NCI-H526 treated with DMSO at 0.1 percent for 48 hours (cell line): ENCODE measurements at places on chromosomes 4 and X.

GRCh38 chr4:185911556-185912064, 99.6 kb upstream of the SORBS2 start:
- DNase-seq: no peak

- no peak for DNase-seq
Observed at GRCh38 chrX:100407147-100407783, 2.8 kb downstream of the PCDH19 start.

- no peak for DNase-seq
Observed at GRCh38 chr4:142408003-142408441, 438.1 kb downstream of the INPP4B start.

- no peak for DNase-seq
Observed at GRCh38 chr4:40918330-40918729, 168.6 kb downstream of the NSUN7 start.

DNA sequence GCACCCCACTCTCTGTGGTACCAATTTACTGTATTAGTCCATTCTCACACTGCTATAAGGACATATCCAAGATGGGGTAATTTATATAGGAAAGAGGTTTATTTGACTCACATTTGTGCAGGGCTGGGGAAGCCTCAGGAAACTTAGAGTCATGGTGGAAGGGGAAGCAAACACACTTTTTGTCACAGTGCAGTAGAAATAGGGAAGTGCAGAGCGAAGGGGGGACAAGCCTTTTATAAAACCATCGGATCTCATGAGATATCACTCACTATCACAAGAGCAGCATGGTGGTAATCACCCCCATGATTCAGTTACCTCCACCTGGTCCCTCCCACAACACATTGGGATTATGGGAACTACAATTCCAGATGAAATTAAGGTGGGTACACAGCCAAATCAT, 766.9 kb upstream of the PCDH10 start:
- no peak for DNase-seq

GRCh38 chr4:78296261-78296660, 239.1 kb downstream of the FRAS1 start:
- DNase-seq: no peak

GRCh38 chr4:7252051-7252450, 59.7 kb downstream of the SORCS2 start:
- DNase-seq: no peak

- DNase-seq: no peak
Observed at GRCh38 chrX:108209006-108209554, 117.5 kb downstream of the ATG4A start.

DNA sequence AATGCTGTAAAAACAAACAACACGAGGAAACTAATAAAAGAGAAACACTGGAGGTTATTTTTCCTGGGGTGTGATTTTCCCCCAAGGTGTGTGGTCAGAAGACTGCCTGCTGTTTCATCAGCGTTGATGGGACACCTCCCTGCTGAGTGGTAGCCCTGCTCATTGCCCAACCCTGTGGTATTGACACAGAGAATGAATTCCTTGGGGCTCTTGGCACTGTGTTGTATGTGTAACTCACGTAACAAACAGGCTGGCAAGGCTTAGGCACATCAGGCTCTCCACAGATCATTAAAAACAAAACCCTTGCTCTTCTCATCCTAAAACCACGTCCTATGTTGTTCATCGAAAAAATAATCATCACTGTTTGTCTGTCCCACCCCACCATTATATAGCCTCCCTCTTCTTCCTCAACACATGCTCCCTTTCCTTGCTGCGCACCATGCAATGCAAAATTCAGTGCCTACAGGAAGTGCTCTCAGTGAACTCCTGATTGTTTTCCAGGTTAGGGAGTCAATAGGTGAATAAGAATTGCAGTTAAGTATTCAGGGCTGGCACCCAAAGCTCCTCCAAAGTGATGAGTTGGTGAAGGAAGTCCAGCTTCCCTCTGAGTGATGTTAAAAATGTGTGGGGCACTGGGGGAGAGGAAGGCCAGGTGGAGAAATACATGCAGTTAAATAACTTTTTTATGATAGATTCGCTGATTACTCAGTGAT, 11.4 kb upstream of the PUDP start:
- no peak for DNase-seq

DNA sequence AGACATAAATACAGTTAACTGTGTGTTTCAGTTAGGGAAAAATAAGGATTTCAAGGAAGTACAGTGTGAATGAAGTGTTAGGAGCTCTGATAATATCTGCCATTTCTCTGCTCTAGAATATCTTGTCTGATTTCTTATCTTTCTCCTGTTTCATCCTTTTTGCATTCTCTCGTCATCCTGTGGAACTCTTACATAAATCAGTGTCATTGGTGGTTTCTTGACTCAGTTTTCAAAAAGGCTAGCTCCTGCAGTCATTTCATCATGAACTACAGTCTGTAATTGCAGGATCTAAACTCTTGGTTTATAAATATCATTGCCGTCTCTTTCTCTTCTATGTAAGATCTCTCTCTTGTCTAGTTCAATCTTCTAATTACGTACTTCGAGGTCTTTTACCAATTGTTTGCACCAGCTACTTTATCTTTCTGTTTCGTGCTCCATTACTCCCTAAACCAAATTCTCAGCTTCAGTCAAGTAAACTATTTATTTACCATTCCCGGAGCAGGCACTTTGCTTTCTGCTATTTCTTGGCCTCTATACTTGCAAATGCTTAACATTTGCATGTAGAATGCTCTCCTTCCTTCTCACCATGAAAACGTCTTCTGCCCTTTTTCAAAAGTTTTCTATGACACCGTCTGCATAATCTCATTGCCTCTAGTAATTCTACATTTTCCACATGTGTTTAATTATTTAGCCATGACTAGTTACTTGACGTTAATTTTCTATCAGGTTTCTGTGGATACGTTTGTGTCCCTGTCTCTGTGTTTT, 294.0 kb downstream of the TENM3 start:
- no peak for DNase-seq

DNA sequence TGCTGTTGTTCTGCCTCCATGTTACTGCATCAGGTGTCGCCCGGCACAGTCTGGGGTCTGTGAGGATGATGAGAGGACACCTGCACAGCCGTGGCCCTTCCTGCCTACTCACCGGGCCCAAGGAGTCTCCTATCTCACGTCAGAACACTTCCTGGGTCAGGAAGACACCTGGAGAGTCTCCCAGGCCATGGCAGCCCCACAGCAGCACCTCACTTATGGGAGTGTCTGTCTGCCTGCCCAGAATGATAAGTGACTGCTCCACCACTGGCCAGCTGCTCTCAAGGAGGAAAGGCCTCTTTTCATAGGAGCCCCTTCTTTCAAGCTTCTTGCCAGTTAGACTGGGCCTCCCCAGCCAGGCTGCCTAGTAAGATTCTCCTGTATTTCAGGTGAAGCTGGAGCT, 56.1 kb downstream of the NELFA start:
- DNase-seq: no peak

DNA sequence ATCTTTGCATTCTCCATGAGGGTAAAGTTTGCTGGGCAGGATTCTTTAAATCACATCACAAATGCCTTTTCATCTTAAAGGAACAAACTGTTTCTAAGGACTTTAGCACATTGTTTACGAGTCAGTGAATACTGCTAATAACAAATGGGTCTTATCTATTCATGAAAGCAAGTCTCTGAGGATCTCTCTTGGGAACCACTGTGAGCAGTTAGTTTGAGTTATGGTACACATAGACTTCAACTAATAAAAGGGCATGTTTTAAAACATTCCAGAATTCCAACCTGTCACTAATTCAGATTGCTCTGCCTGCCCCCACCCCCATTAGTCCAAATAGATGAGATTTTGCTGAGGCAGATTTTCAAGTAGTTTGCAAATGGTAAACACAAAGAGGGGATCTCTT, 22.3 kb upstream of the GPC3 start:
- DNase-seq: no peak

- no peak for DNase-seq
Observed at GRCh38 chrX:136262812-136263315, 11.7 kb upstream of the MAP7D3 start.

DNA sequence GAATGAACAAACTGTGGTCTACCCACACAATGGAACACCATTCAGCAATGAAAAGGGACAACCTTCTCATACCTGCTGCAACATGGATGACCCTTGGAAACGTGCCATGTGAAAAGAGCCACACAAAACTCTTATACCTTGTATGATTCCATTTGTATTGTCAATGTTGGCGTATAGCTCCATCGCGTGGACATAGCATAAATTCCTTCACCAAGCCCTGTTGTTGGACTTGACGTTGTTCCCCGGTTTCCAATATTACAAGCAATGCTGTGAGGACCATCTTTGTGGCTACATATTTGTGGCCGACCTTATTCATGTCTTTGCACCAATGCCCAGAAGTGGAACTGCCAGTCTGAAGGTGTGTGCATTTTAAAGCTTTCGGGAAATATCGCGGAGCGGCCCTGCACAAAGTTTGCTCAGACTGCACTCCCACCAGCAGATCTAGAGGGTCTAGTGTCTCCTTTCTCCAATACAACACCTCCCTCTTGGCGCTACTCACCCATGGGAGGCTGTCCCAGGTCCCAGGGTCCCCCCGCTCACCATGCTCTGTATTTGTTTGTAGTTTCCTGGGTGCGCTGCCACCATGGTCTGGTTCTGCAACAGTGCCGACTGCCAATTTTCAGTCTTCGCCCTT, at the start of gene CLDN34:
TSS of gene CLDN34 (plus strand) at position 584 of the 634 bp plus-strand sequence. CDS start at position 584, 0 bp downstream.
- no peak for DNase-seq

DNA sequence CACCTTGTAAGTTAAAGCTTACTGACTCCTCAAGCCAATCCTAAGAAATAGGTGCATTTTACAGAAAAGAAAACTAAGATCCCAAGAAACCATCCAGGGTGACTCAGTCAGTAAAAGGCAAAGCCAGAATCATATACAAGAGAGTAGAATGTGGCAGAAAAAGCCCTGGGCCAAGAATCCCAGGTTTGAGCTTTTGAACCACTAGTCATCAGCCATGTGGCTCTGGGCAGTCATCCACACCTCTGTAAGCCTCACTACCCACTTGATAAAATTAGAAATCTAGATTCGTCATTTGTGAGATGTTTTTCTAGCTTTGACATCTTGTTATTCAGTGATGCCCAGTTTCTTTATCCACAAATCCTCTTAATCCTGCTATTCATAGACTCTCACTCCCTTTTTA, 122.2 kb upstream of the PDE5A start:
- DNase-seq: no peak

GRCh38 chr4:11158971-11159370, 269.7 kb downstream of the HS3ST1 start:
- no peak for DNase-seq

- DNase-seq: no peak
Observed at GRCh38 chrX:41408576-41408975, 38.6 kb upstream of the NYX start.

- no peak for DNase-seq
Observed at GRCh38 chr4:137432446-137433311, 99.6 kb downstream of the PCDH18 start.

GRCh38 chrX:8364369-8365141, 100.1 kb upstream of the VCX3B start:
- DNase-seq: peak; percentile 65

DNA sequence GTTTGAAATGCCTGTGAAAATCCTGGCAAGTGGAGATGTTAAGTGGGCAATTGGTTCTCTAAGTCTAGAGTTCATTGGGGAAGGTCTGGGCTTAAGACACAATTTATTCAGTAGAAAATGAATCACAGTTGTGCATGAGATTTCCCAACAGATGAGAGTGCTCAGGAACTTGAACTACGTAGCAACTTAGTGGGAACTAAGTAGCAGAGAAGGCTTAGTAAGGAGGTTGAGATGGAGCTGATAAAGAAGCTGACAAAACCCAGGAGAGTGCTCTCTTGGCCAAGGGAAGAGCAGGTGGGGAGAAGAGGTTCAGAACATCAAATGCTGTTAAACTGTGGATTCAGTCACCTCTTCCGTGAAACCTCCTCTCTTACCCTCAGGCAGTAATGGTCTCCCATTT, 33.0 kb downstream of the AFF1 start:
- no peak for DNase-seq

DNA sequence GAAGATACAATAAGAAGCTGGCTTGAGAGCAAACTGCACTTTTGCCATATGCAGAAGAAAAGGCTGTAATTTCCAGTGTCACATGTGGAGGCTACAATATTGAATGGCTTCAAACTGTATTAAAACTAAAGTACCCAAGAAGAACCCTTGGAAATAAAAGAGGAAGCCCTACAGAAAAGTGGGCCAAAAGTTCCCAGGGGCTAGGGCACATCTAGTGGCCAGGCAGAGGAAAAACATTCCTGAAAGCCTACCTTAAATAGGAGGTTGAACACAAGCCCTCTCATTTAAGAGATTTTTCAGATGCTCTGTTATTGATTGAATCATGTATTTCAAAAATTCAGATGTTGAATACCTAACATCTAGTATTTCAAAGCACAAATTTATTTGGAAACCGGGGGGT, 40.6 kb upstream of the PRDX4 start:
- no peak for DNase-seq

GRCh38 chr4:139861471-139861870, 195.9 kb downstream of the MGST2 start:
- DNase-seq: no peak

DNA sequence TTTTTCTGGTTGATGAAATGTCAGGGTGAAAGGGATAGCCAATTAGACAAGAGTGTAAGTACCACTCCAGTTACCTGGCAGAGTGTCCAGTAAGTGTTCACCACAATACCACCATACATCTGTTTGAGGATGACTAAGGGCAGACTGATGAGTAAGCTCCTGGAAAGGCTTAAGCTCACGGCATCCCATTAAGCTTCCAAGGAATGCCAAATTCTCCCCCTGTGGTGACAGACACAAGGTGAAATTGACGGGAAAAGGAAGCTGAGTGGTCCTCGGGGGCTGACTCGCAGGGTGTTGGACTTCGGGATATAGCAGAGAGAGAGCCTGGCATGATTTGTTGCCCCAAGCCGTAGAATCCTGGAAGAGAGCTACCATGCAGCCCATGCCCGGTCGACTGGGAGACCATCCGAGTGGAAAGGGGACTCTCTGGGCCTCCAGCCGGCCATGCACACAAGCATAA, 7.6 kb upstream of the BST1 start:
- DNase-seq: no peak

DNA sequence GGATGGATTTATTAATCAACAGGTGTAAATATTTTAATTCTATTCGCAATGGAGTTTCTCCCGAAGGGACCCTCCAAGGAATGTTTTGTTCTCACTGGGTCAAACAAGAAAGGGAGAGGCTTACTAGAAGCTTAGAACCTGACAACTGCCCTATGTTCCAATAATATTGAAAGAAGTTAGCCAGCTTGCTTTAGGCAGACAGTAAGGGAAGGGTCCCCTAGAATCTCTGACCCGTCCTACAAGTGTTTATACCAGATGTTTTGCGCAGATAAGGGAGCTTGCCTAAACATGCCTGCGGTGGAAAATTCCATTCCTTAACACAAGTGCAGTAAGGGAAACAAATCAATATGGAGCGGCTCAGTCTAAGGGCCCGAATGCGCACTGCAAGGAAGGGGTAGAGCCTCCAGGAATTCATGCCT, 17.7 kb downstream of the IL21 start:
- no peak for DNase-seq
